ENCODE measurements at places on chromosomes 2 and 18. TPM values are rescaled to one million over a fixed set of nuclear protein-coding genes. Genes with fewer than 3 reads are reported as not detected.
A peak's percentile ranks its signal among the peaks of the same experiment; 100 is the strongest.

GRCh38 chr18:35083174-35083712 is 42.0 kb downstream of the MAPRE2 start:
- DNase-seq, result no peak

DNA sequence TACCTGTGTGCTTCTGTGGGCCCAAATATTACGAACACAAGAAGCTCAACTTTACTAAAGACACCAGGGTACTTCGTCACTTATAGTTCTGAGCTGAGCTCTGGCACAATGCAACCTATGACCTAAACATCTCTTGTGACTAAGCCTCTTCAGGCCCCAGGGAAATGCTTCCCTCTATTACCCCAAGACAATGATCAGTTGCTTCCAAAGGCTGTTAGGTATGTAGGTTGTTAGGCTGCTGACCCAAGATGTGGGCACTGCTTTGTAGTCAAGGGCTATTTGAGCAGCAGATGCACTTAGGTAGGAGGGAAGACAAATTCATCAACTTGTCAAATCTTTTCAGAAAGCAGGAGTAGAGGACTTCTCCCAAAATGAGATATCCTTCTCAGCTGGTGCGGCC is 640.1 kb downstream of the EPHA4 start:
- no peak for DNase-seq

DNA sequence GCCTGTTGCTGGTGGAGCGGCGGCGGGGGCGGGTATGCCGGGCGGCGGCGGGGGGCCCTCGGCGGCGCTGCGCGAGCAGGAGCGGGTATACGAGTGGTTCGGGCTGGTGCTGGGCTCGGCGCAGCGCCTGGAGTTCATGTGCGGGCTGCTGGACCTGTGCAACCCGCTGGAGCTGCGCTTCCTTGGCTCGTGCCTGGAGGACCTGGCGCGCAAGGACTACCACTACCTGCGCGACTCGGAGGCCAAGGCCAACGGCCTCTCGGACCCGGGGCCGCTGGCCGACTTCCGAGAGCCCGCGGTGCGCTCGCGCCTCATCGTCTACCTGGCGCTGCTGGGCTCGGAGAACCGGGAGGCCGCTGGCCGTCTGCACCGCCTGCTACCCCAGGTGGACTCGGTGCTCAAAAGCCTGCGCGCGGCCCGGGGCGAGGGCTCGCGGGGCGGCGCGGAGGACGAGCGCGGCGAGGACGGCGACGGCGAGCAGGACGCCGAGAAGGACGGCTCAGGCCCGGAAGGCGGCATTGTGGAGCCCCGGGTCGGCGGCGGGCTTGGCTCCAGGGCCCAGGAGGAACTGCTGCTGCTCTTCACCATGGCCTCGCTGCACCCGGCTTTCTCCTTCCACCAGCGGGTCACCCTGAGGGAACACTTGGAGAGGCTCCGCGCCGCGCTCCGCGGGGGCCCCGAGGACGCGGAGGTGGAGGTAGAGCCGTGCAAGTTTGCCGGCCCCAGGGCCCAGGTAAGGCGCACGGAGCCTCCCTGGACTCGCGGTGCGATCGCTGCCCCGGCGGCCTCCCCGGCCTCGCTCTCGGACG is 1.0 kb downstream of the ZCCHC2 start:
- peak; percentile 33 for DNase-seq

GRCh38 chr2:136496966-136497365 is 268.4 kb upstream of the THSD7B start:
- DNase-seq, result no peak

GRCh38 chr18:7939521-7939920 is 372.4 kb downstream of the PTPRM start:
- no peak for DNase-seq

GRCh38 chr2:230674966-230675672 is 37.5 kb upstream of the CAB39 start:
- no peak for DNase-seq

GRCh38 chr2:217707131-217707611 is 295.6 kb downstream of the TNS1 start:
- DNase-seq, result peak; percentile 43

DNA sequence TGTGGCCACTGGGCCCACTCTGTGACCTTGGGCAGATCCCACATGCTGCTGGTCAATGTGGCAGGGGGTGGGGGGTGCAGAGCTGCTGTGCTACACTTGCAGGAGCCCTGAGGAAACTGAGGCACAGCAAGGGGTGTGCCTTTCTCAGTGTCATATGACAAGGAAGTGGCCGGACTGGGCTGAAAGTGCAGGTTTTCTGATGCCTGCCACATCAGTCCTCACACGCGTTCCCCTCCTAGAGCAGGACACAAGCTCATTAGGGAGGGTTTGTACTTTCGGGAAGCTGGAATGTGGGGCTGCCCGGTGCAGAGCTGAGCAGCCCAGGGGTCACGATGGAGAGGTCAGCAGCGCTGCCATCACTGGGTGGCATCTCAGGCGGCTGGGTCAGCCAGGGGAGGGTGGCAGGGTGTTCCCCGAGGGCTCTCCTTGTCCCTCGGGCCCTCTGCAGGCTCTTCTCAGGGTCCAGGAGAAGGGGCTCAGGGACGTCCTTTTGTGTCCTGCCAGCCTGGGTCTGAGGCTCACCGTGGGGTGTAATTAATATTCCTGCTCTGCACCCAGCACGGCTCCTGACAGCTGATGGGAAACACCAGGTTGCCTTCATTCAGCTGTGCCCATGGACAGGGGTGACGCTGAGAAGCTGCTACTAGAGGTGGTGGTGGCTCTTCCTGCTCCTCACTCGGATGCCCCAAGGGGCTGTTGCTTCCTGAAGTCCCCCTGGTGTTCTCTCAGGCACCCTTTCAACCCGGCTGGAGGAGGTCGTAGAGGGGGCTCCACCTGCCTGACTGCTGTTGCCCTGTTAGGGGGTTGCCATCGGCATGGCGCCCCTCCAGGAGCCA is 62.1 kb upstream of the HDAC4 start:
- no peak for DNase-seq

- no peak for DNase-seq
Measured at GRCh38 chr2:167135706-167136105, 247.4 kb downstream of the XIRP2 start.

DNA sequence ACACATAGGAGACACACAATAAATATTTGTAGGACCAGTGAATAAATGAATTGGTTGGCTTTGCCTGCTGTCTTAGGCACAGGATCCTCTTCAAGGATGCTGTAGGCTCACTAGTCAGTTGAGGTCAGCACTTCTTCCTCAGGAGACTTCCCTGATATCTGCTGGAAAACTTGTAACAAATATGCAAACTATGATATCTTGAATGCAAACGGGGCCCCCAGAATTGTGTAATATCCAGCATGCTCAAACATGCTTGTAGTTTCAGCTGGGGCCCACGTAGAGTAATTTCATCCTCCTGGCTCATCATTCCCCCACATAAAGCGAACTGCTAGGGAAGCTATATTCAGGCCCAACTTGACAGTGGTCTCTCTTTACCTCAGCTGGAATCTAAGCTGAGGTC is 43.6 kb downstream of the POLE4 start:
- no peak for DNase-seq

DNA sequence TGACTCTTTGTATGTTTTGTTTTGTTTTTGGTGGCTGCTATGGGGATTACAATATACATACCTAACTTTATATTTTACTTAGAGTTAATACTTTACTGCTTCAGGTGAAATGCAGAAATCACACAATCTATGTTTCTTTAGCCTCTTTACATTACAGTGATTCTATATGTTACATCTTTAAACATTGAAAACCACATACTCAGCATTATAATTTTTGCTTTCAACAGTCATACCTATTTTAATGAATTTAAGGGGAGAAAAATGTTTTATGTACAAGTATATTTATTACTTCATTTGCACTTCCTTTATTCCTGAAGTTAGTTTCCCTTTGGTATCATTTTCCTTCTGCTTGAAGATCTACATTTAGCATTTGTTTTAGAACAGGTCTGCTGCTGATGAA is 23.1 kb downstream of the FAM117B start:
- no peak for DNase-seq

DNA sequence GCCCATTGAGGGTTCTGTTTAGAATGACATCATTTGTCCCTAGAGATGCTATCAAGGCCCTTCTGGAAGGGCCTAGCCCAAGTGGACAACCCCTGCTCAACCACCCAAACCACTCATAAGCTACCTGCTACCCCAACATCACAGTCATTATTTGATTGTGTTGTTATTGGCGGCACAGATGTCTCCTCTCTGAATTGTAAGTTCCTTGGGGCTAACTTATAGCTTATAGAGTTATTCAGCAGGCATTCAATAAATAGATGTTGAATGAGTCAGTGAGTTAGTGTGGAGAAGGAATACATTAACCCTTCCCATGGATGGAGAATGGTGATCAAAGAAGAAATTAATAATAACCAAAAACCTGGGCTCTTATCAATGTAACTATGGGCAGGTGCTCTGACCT is 80.0 kb downstream of the ACAA2 start:
- no peak for DNase-seq

DNA sequence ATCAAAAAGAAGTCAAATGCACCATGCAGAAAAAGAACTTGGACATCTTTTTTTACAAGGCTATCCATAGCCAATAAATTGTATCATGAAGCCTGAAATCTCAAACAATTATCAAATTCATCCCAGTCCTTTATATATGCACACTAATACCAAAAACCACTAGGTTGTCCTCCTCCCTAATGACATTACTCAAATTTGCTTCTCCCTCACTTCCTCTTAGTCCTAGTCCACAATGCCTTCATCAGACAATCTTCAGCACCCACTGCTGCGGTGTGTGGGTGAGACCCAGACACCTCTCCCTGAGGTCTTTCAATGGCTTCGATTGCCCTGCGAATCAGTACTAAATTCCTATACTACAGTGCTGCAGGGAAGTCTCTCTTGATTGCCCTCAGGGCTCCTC is 58.1 kb downstream of the CLASP1 start:
- DNase-seq, result no peak

DNA sequence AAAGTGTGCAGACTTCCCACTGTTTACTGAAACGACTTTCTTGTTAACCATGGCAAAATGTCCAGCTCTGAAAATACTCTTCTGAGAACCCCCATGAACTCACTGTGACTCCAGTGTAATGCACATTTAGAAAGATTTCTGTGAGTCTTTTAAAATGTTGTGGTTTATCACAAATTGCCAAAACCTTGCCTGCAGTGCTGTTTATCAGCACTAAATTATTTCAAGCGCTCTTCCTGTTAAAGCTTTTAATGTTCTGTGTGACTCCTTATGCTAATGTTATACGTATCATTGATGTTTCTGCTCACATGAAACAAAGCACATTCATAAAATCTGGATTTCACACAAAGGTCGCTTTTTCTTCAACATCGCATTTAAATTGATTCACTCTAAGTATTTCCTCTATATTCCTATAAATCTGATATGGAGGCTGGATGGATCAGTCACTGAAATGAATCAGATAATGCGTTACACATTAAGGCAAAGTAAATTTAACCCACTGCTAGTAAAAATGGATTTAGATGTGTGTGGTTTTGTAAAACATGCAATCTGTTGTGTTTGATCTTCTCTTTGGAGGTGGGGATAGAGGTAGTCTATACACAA is 521.2 kb downstream of the NYAP2 start:
- DNase-seq, result no peak

DNA sequence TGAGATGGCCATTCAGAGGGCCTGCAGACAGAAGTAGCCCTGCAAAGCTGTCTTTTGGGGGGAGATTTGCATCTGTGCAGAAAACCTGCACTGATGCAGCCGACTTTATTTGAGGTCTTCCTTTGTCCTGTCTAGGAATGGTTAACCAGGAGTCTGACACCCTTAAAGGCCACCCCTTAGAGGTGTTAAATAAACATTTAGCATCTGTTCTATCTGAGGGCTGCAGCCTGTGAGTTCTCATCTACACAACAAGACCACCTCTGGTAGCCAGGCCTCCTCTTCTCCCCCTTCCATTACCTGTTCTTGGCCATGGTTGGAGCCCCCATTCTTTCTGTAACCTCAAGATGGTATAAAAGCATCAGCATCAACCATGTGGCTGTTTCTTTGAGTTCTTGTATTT is 214.4 kb upstream of the HS6ST1 start:
- no peak for DNase-seq

DNA sequence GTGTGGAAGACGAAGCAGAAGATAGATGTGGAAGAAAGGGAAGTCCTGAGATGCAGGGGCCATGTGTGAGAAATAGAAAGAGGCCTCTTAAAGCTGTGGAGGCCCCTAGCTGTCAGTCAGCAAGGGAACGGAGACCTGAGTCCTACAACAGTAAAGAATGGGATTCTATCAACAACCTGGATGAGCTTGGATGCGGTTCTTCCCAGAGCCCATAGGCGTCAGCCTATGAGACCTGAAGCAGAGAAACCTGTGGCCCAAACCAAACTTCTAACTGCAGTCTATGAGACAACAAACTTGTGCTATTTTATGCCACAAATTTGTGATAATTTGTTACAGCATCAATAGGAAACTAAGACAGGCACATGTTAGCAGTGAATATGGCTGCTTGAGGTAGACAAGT is 583.7 kb downstream of the ADCYAP1 start:
- no peak for DNase-seq

- no peak for DNase-seq
Measured at GRCh38 chr2:177692042-177692782, 299.6 kb downstream of the AGPS start.

DNA sequence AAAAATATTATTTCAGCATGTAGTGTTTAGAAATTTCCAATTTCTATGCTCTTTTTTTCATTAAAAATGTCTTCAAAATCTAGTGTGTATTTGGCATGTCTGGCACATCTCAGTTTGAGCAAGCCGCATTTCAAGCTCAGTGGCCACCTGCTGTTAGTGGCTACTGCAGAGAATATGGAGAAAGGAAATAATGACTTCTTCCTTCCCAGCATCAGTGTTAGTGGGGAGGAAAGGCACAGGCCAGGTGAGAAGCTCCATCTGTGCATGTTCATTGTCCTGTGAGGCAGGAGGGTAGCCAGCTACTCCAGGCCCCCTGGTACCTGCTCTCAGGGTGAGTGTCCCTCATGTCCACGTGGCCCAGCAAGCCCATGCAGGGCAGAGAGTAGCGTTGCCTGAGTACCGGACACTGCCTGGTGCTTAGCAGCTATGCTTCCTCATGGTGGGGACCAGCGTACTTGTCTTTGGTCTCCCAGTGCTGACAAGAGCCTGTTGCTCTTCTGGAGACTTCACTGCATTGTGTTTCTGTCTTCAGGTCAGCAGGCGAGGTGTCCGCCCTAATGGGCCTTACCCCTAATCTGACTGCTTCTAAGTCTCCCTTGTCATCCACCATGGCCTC is 67.4 kb upstream of the CHMP1B start:
- no peak for DNase-seq

Gene ERFE
- total RNA-seq, result 4.0 TPM

Gene ABHD1
- 0.56 TPM for total RNA-seq

Gene SMAD7
- total RNA-seq, result 11.2 TPM
